ENCODE measurements at places on chromosomes 7 and 10.

DNA sequence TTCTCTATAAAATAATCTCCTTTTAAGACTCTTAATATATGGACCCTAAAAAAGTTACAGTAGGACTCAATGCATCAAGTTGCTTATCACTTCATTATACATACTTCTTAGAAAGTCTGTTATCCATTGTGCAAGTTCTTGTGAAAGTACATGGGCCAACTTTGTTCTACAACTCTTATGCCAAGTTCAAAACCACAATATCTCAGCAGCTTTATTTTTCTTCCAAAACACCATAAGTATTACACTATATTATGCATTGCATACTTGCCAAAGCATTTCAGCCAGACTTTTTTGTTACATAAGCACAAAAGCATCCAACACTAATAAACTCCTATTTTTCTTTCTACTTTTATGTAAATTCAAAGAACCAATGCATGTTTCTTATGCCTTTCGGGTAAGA, 94.4 kb downstream of the AHR start:
- no peak for DNase-seq

DNA sequence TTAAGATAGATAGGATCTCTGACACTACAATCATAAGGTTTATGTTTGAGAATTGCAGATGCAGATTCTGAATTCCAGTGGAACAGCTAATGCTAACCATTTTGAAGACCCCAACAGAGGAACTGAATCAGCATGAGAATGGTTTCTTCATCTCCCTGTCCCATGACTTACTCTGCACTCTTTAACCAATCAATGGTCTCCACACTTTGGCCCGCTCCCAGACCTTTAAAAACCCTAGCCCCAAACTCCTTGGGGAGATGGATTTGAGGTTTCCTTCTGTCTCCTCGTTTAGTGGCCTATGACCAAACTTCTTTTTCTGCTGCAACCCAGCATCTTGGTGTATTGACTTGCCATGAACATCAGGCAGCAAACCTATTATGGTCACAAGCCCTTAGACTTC, 804.9 kb downstream of the LRMDA start:
- DNase-seq = no peak

GRCh38 chr10:110340122-110340521, 35.4 kb upstream of the SMNDC1 start:
- no peak for DNase-seq

DNA sequence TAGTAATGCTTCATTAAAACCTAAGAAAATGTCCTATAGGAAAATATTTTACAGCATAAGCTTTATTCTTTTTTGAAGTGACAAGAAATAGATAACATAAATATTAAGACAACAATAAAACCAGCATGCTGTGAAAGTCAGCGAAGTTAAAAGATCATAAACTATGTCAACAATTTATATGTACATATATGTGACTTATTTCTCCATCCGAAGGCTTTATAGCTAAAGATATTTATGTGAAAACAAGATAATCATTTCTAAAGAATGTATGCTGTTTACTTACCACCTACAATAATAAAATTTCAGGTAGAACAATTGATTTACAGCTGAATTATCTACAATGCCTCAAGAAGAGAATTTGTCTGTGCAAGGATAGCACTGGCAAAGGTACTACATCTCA, 283.4 kb downstream of the CRPPA start:
- no peak for DNase-seq

DNA sequence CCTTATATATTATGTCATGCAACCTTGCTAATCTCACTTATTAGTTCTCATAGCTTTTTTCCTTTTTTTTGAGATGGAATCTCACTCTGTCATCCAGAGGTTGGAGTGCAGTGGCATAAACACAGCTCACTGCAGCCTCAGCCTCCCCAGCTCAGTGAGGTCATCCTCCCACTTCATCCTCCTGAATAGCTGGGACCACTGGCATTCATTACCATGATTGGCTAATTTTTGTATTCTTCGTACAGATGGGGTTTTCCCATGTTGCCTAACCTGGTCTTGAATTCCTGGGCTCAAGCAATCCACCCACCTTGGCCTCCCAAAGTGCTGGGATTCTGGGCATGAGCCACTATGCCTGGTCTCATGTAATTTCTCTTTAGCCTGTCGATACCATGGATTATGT, 89.1 kb upstream of the TRIM24 start:
- no peak for DNase-seq

GRCh38 chr10:27914888-27915287, 84.0 kb downstream of the ODAD2 start:
- no peak for DNase-seq

DNA sequence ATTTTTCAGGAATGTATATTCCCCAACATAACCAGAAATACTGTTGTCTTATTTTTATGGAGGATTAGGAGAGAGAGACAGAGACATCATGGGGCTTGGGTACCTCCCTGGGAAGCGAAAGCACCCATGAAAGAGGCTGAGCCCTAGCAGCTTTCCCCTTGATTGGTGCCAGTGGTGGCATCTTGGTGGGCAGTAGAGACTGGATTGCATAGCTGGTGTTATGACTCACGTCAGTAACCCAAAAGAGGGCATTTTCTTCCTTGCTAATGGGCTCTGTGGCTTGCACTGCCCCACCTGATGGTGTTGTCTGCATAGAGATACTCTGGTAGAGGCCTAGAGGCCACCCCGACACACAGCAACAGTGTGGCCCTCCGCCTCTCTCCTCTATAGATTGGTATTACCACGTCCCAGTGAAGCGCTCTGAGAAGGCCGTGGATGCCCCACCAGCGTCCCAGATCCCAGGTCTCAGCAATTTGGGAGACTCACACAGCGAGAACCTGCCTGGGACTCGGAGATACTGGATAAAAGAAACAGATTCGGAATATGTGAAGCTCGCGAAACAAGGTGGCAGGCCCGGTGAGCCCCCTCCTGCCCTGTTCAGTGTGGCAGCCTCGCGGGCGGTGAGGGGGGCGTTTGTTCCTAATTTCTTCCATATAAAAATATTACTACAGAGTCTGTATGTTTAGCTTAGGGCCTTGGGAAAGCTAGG, 5.8 kb downstream of the C7orf57 start:
- no peak for DNase-seq

DNA sequence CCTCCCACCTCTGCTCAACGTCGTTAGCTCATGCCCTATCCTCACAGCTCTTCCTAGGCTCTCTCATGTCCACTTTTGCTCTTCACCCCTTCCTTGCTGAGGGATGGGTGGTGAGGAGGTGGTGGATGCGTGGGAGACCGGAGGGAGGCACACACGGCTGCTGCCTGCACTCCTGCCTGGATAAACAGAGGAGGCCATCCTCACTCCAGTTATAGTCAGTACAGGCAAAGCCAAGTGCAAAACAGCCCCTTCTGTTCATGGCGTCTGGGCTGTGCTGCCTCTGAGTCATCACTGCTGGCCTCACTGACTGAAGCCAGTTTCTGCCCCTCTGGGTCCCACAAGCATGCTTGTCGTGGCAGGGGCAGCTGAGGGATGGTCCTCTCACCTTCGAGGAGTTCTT, 31.9 kb upstream of the LRRC4 start:
- no peak for DNase-seq

DNA sequence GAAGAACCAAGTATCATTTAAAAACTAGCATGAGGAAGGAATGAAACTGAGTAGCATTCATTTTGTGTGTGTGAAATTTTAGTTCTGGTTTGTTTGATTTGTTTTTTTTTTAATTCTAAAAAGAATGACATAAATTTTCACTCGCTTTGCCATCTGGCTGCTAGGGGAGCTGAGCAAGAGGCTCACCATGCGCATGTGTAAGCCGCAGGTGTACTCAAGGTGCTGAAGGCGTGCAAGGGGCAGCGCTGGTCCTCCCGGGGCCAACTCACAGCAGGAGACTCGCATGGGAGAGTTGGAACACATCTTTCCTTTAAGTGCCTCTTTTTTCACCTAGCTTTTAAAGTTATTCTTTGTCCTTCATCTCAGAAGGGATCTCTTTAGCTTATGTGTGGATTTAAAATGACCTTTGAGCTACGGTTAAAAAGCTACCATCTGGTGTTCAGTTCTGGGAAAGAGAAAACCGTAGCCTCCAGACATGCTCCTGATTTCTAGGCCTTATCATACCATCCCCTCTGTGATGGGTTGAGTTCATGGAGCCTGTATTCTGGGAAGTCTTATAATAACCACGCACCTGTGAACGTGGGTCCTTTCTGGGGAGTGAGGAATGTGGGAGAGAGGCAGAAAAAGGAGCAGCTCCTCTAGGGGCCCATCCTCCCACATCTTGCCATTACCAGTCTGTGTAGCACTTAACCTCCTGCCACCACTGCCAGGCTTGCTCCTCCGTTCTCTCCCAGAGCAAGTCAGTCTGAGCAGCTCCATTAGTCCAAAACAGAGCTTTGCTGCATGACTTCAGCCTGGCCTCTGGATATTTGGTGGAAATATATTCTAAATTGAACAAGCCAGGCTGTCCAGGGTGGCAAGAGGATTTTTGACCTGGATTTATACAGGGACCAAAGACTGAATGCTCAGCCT, 61.9 kb downstream of the KLHDC10 start:
- no peak for DNase-seq

DNA sequence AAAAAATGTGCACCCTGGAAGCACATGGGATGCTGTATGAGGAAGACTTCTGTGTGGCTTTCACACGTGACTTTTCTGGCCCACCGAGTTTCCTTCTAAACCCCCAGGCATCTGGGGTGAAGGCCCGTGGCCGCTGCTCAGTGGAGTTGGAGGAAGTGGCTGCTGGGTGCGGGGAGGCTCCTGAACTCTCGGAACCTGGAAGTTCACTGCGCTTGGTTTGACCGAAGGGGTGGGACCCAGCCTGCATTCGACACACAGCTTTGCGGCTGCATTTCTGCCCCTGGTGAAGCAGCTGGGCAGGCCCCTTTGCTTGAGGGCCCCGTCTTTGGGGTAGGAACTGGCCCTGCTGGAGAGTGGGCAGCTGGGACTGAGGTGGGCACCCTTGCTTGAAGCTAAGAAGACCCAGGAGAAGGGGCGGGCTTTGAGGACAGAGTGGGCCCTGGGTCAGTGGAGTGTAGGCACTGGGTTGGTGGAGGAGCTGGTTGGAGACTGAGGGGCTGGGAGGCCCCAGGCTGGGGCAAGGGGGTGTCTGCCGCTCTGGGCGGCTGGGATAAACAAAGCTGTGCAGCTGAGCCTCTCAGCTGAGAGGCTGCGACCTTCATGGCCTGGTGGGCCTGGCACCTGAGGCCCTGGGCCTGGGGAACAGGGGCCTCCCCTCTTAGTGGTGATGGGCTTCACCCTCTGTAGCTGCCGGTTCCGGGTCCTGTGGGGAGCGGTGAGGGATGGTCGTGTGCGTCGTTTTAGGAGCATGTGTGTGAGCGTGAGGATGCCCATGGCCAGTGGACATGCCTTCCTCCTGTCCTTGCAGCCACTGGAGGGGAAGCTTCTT, 78.0 kb downstream of the INPP5A start:
- DNase-seq = no peak

- DNase-seq = no peak
Measured at GRCh38 chr7:158723266-158723665, 18.7 kb upstream of the NCAPG2 start.

DNA sequence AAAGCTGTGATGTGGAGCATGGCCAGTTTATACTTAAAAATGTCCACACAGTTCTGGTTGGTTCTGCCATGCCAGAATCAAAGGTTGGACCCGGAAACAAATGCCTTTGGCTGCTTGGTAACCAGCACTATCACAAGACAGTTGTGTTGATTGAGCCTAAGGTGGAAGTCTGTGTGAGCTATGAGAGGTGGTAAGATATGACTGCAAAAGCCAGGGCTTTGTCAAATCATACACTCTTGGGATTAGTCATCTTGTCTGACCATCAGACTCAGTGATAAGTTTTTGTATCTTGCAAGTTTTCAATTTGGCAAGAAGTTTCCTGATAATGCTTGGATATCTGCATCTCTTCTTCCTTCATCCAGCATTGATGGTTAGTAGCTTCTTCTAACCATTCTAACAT, 35.5 kb downstream of the GPR141 start:
- no peak for DNase-seq

GRCh38 chr10:102635377-102635776, 8.9 kb upstream of the TRIM8 start:
- no peak for DNase-seq

DNA sequence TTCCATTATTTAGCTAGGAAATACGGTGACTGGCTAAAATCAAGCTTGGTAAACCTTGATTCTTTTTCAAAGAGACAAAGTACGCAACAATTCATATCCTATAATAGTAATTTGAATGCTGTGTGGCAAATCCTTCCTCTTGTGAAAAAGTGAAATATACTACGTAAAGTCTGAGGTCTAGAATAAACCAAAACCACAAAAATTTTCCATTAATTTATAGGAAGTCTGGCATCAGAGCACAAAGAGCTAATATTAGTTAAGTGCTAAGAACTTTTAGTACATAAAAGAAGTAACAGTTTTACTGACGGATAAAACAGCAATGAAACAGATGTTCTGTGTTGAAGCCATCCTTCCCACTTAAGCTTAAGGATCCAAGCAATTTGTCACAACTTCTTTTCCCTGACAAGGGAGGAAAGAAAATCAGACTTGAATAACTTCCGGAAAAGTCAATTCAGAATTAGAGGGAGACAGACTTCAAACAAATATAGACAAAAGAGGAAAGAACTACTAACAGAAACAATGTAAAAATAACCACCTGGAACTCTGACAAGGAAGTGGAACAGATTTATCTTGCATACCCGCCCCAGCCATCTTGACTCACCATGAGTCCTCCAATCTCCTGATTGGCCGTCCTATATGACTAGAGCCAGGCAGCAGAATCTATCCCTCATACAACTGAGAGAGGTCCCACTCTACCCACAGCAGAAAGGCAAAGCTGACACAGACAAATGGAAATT, 34.6 kb downstream of the RHEB start:
- DNase-seq = no peak

GRCh38 chr7:144691240-144691639, 144.6 kb downstream of the TPK1 start:
- DNase-seq = no peak

GRCh38 chr7:131194070-131194865, 133.4 kb upstream of the MKLN1 start:
- DNase-seq = no peak

DNA sequence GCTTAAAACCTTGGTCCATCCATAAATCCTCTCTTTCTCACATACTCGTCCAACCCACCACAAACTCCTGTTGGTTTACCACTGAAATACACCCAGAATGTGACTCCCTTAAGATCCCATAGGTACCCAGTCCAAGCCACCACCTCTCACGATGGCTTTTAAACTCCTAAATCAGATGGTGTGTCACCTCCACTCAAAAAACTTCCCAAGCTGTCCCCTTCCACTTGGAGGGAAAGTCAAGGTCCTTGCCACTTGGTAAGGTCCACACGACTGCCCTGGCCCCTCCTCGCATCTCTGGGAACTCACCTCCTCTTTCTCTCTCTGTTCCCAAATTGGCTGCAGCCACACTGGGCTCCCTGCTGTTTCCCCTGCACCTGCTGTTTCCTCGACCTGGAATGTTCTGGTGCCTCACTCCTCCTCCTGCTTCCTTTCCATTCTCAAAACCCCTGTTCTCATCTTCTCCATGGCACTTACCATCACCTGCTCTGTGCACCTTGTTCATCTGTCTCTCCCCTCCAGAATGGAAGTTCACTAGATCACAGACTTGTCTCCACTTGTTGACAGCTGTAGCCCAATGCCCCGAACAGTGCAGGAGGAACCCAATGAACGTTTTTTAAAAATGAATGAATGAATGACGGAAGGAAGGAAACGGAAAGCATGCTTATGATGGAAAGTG, 23.0 kb downstream of the ZFAND2A start:
- DNase-seq = no peak

Data from stimulated activated CD8-positive, alpha-beta memory T cell treated with anti-CD3 and anti-CD28 coated beads, Interleukin-7, amount 100 ng/mL, for 4 hours (primary cell).